Activated CD8-positive, alpha-beta memory T cell treated with anti-CD3 and anti-CD28 coated beads, Interleukin-2, amount 10 ng/mL, durations not matched to agents 7 days and 5 days (primary cell): ENCODE measurements at places on chromosomes 1 and 21. TPM values are rescaled to one million over a fixed set of nuclear protein-coding genes. Genes with fewer than 3 reads are reported as not detected.

DNA sequence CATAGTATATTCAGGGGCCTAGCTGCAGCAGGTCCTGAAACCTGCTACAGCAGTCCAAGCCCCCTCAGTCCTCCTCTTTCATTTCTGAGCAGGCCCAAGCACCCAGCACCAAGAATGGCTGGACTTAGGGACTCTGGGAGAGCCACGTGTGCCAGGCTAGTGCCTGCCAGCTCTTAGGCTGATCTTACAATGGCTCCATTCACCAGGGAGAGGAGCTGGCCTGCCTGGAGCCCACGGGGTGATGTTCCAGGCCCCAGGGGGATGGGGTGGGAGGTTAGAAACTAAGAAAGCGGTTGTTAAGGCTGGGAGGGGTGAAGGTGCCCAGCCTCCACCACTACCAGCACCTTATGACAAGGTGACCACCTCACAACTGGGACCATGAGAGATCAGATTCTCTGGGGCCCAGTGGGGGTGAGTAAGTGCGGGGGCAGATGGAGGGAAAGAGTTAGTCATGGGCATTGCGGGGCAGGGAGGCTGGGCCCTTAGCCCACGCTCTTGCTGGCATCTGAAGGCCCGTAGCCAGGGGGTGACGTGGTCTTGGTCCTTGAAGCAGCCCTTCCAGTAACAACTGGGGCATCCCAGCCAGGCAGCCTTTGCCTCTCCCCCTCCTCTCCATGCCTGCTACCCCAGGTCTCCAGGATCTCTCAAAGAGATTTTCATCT is 30.3 kb upstream of the CLIC4 start:
- H3K27me3 ChIP-seq = no peaks in the 10 kb centered on the region
- no peak overlapping the region for H3K4me3 ChIP-seq
- no peaks in the 10 kb centered on the region for H3K36me3 ChIP-seq
- DNase-seq = no peak

Gene LAMC2
- total RNA-seq = not detected

DNA sequence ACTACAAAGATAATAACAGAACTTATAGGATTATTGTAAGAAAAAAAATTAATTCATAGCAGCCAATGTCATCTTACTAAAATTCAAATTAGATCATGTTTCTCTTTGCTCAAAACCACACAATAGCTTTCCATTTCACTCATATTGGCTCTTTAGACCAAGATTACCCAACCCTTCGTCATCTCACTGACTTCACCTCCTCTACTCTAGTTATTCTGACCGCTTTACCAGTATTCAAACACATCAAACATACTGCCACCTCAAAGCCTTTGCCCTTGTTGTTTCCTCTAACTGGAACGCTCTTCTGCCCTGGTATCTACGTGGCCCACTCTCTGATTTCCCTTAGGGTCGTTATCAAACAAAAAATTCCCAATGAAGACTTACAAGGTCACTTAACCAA is 1.7 kb downstream of the ANGPTL3 start:
- no peaks in the 10 kb centered on the region for H3K27me3 ChIP-seq
- H3K27ac ChIP-seq = no peak overlapping the region
- no peak overlapping the region for H3K4me3 ChIP-seq

GRCh38 chr1:56202186-56202585 is 377.2 kb downstream of the PLPP3 start:
- no peak overlapping the region for H3K4me3 ChIP-seq
- H3K4me1 ChIP-seq = no peaks in the 10 kb centered on the region
- H3K36me3 ChIP-seq = no peaks in the 10 kb centered on the region
- no peaks in the 10 kb centered on the region for H3K27me3 ChIP-seq

GRCh38 chr1:208078752-208079151 is 165.4 kb downstream of the PLXNA2 start:
- no peaks in the 10 kb centered on the region for H3K4me1 ChIP-seq
- H3K27me3 ChIP-seq = peaks cover 9% of the 10 kb centered on the region
- no peak overlapping the region for H3K27ac ChIP-seq
- H3K4me3 ChIP-seq = no peak overlapping the region
- DNase-seq = no peak

Gene NR1I3
- not detected for total RNA-seq

Gene HTR6
- not detected for total RNA-seq
